ENCODE measurements at places on chromosomes 12 and 14. TPM values are rescaled to one million over a fixed set of nuclear protein-coding genes. Genes with fewer than 3 reads are reported as not detected.

DNA sequence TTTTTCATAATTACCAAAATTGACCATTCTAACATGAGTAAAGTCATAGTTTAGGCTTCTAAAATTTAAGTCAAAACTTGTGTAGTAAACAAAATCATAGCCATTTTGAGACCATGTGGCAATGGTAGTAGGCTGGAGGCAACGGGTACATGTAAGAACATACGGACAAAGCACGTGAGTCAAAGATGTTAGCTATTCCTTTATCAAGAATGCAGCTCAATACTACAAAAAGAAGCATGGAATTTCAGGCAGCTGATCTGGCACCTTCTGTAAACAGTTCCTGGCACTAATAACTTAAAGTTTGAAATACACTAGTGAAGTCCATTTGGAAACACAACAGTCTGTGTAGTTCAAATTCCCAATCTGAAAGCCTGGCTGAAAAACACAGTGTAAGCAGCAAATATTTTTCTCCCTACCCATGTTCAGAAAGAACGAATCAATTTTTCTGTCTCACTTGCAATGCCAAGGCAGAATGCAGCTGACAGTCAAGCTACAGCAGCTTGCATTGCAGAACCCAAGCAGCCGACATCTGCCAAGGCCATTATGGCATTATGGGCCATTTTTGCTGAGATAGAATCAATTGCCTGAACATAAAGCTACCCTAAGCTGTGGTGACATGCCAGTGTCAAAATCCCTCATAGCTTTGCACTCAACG is 29.3 kb downstream of the MYF5 start:
- DNase-seq = no peak

The CRACR2A gene
- total RNA-seq = 0.16 TPM

- no peak for DNase-seq
These were observed 278.2 kb upstream of the RTL1 start for GRCh38 chr14:101181446-101182313.

DNA sequence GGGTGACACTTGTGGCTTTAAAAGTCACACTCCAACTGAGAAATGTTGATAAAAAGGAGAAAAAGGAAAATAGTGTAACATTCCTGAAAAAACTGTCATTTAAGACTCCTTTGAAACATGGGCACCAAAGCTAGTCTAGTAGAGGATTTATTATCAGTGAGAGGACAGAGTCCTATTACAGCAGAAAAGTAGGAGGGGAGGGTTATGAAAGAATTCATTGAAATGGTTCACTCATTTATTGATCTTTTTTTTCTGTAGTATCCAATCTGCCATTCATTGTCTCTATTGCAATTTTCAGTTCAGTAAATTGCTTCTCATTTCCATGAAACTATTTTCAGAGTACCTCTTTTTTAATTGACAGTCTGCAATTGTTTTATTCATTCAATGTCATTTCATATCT is 25.4 kb downstream of the PPM1A start:
- no peak for DNase-seq

GRCh38 chr14:50471838-50472465 is 60.4 kb downstream of the MAP4K5 start:
- no peak for DNase-seq

DNA sequence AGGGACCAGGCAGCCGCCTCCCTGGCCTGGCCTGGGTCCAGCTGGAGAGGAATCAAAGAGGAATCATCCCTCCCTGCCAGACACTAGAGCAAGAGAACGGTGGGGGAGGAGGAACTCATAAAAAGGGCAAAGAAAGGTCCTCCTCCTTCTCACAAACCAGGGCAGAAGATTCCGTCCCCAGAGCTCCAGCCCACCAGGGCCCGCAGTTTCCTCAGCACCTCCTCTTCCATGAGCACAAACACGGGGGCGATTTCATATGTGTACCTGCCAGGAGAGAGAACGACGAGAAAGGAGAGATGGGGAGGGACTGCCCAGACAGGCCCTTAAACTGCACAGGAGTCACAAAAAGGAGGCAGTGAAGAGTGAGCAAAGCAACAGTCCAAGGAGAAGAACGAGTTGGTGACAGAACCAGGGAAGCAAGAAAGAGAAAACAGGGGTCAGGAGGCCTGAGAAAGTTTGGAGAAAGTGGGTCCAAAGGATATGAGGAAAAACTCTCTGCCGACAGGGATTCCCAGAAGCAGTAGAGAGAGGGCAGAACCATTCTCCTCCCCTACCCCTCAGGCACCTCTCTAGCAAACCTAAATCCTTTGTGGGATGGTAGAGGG is 8.7 kb upstream of the ZNF740 start:
- no peak for DNase-seq

DNA sequence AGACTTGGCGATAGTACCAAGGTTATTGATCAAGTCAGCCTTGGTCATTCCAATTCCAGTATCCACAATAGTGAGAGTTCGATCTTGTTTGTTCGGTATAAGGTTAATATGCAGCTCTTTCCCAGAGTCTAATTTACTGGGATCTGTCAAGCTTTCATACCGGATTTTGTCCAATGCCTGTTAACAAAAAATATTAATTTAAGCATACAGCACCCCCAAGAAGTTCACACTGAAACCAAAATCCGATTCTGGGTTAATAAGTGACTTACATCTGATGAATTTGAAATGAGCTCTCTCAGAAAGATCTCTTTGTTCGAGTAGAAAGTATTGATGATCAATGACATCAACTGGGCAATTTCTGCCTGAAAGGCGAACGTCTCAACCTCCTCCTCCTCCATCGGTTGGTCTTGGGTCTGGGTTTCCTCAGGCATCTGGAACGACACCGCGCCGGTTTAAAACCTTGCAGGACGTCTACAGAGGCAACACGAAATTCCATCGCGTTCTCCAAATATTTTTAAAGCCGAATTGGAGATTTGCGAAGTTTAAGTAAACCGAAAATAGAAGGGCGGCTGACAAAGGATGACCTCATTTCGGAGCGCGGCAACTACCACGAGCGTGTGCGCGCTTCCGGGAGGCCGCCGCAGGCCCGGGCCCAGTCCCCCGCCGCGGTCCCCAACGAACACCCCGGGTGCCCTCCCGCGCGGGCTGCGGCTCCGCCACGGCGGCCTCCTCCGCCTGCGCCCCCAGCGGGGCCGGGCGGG is 716 bp downstream of the HSP90AA1 start:
- DNase-seq = no peak

GRCh38 chr14:89773151-89773550 is 181.4 kb downstream of the EFCAB11 start:
- no peak for DNase-seq

DNA sequence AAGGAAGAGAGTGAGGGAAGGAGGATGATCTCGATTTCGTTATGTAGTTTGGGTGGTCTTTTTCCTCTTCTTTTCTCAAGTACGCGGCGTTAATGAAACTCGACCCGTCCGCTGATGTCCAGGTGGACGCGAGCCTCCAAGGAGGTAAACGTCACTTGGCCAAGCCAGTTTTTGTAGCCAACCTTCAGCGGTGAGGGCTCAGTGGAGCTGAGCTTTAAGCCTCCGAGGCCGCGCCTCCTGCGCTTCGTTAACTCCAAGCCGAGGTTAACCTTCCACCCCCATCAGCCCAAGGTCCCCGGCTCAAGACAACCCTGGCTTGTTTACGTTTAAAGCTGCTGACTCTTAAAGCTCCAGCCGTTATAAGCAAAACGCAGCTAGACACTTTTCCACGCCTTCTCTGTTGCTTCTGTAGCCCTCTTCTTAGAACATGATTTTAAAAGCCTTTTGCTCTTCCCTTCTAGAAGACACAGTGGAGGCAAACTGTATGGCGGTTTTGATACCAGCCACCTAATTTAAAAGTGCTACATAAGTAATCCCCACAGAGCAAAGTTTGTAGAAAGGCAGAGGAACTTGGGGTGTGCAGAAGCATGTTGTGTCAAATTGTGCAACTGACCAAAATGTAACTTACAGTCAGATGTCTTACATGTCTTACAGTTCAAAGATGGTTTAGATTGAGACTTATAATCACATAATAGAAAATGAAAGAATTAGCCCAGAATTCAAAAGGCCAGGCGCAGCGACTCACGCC is 923 bp upstream of the ITPR2 start:
- DNase-seq = no peak

The SLC25A47 gene
- total RNA-seq = not detected

- DNase-seq = no peak
These were observed 45.4 kb downstream of the SRGAP1 start for GRCh38 chr12:63889721-63890509.

DNA sequence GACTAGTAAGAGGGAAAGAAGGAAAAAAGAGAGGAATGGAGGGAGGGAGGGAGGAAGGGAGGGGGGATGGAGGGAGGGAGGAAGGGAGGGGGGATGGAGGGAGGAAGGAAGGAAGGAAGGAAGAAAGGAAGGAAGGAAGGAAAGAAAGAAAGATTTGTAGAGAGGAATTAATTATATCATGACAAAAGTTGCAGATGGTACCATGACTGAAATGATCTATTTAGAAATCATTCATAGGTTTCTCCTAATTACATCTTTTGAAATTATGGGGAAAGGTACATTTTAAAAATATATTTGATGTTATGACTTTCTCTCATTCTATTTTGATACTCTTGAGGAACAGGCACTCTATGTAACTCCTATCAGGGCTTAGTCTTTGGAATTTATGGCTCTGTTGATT is 236.2 kb upstream of the BTG1 start:
- no peak for DNase-seq

The MYF5 gene
- not detected for total RNA-seq

DNA sequence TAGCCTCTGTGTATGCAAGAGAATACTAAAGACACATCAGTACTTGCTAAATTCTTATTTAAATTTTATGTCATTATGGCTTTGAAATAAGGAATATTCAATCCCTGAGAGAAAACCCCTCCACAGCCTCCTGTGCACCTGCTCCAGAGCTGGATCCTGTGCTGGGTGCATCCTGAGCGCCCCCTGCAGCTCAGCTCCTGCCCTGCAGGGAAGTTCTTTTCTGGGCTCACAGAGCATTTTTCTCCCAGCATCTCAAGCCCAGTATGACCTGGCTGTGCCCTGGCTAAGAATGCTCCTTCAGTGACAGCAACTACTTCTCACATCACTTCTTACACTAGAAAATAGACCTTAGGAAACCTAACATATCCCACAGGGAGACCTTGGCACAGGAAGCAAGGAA is 1211.7 kb downstream of the TMEM121 start:
- no peak for DNase-seq

The HOXC12 gene
- total RNA-seq = not detected

DNA sequence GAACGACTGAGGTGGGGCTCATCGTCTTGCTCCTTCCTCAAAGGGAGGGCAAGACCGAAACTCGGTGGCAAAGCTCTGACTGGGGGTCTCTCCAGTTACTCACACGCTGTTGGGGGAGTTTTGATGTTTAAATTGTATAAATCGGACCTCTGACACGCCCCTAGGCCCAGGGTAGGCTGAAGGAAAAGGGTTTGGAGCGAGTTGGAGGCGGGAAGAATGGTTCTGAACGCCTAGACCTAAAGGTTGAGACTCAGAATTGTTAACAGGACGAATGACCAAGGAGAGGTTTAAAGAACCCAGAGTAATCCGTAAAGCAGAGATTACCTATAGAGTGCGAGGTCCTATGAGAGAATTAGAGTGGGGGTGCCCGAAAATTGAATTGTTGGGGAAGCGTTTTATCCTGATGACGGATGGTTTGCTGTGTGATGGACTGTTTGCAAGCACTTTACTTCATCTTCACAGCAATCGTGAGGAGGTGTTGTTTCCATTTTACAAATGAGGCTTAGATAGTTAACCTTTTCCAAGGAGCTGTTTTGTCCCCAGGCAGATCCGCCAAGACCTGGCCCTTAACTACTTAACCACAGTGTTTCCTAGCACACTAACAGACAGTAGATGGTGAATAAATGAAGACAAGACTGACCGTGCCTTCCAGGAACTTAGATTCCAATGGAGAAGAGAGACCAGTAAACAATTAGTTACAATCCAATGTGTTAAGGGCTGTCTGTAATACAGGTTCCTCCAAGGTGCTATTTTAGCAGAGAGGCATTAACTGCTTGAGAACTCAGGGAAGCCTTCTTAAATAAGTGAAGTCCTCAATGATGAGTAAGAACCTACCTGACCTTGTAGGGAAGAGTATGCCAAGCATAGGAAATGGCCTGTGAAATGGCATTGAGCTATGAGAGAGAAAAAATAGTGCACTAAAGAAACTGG is 929 bp upstream of the UBE2N start:
- no peak for DNase-seq

DNA sequence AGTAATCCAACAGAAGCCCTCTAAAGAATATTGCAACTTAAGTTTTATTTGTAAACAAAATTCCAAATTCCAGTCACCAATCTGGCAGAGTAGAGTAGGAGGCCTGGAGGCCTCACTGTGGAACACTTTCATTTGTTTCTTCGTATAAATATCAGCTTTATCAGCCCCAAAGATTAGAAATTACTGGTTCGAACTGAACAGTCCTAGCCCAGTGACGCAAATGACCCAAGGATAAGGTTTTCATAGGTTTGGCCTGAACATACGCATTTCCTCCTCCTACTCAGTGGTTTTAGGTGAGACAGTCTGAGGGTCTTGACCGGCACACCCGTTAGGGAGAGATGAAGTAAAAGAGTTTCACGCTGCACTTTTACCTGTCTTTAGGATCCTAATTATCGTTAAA is 1.7 kb downstream of the CDC42BPB start:
- DNase-seq = no peak

DNA sequence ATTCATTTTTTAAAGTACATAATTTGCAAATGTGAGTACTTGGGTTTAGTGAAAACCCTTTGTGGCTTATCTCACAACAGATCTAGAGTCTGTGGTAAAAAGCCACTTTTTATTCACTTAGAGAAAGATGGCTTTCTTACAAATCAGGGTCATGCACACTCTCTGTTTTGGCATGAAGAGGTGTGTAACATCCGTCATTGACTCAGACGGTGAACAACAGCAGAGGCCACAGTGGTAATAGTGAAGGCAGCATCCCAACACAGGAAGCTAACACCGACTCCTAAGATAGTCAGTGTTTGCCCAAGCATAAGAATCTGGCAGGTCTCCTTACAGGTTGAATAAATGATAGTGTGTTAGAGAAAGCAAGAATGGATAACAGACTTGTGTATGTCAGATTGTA is 593.0 kb downstream of the SOX5 start:
- DNase-seq = no peak

The ESR2 gene
- 0.10 TPM for total RNA-seq

DNA sequence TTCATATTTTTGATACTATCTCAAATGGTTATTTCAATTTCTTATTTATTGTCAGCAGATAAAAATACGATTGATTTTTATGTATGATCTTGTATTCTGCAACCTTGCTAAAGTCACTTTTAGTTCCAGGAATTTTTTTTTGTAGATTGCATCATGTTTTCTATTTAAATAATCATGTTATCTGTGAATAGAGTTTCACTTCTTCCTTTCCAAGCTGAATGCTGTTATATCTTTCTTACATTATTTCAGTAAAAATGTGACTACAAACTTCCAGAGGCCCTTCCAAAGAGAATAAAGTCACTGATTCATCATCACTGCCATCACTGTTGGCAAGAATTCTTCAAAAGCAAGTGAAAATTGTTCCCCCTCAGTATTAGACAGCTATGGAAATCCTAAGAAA is 104.7 kb upstream of the RAP1B start:
- DNase-seq = no peak

- peak; percentile 39 for DNase-seq
These were observed 31.0 kb upstream of the PTCSC3 start for GRCh38 chr14:36207500-36207899.

The CDKL1 gene
- total RNA-seq = 2.5 TPM

The P2RX2 gene
- not detected for total RNA-seq

- no peak for DNase-seq
These were observed 784.7 kb upstream of the FBXO33 start for GRCh38 chr14:40216976-40217375.
